ENCODE measurements at places on chromosomes 5 and 9.

DNA sequence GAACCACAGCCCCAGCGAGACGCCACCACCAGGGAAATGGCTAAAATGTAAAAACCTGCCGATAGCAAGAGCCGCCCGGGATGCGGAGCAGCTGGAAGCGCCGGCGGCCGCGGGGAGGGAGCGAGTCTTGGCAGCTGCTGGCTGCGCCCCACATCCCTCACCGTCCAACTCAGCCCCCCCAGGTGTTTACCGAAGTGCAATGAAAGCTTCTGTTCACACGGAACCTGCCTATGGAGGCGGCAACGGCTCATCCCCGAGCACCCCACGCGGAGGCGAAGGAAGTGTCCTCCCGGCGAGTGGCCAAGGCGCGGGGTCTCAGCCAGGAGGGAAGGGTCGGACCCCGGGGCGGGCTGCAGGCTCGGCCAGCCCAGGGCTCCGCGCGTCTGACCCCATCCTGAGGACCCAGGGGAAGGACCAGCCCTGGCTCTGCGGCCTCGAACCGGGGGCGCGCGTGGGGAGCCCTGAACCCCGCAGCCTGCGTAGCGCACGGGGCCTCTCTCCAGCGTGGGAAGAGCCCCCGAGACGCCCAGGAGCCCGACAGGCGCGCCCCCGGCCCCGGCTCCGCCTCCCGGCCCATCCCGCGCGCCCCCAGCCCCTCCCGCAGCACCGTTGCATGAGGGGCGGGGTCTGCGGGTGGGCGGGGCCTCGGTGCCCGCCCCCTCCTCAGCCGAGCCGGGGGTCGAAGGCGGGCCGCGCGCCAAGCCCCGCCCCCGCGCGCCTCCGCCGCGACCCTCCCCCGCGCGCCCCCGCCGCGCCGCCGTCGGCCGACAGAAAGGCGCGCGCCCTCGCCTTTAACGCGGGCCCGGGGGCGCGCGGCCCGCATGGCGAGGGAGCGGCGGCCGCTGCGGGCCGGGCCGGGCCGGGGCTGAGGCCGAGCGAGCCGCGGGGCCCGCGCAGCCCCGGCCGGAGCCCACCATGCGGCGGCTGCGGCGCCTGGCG is at the start of gene DIPK1B:
Gene DIPK1B, plus strand, starts transcription at position 822 of the 939 bp plus-strand sequence. Its CDS starts 94 bp downstream, at position 916.
- no peak for DNase-seq

- DNase-seq: peak; percentile 54
Observed at GRCh38 chr5:158819840-158820620, 279.7 kb downstream of the EBF1 start.

- DNase-seq: peak; percentile 61
Observed at GRCh38 chr9:2127486-2127885, 112.3 kb downstream of the SMARCA2 start.

GRCh38 chr5:110899566-110900412 is 161.0 kb downstream of the SLC25A46 start:
- peak; percentile 60 for DNase-seq

GRCh38 chr5:38809388-38810359 is 36.1 kb upstream of the OSMR start:
- peak; percentile 85 for DNase-seq

- DNase-seq: peak; percentile 80
Observed at GRCh38 chr9:14437354-14438231, 123.7 kb upstream of the NFIB start.

- DNase-seq: no peak
Observed at GRCh38 chr5:65699338-65699737, 22.6 kb downstream of the SGTB start.

- peak; percentile 9 for DNase-seq
Observed at GRCh38 chr5:155128786-155129512, 115.4 kb downstream of the KIF4B start.

DNA sequence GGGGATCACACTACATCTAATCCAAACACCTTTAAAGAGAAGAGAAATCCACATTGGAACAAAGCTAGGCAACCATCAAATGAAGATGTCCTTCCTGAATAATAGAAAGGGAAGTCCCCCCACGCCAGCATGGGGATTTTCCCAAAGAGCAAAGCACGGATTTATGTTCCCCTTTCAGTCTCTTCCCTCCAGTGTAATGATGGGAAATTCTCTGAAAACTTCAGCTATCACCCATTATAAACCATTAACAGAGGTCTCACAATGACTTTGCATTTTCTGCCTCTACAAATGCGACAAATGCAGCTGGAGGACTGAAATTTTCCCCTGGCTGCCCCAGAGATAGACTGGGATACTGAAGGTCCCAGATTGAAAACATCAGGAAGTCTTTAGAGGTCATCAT is 368.7 kb downstream of the EFNA5 start:
- no peak for DNase-seq

- no peak for DNase-seq
Observed at GRCh38 chr5:91534332-91534731, 151.2 kb upstream of the ARRDC3 start.

DNA sequence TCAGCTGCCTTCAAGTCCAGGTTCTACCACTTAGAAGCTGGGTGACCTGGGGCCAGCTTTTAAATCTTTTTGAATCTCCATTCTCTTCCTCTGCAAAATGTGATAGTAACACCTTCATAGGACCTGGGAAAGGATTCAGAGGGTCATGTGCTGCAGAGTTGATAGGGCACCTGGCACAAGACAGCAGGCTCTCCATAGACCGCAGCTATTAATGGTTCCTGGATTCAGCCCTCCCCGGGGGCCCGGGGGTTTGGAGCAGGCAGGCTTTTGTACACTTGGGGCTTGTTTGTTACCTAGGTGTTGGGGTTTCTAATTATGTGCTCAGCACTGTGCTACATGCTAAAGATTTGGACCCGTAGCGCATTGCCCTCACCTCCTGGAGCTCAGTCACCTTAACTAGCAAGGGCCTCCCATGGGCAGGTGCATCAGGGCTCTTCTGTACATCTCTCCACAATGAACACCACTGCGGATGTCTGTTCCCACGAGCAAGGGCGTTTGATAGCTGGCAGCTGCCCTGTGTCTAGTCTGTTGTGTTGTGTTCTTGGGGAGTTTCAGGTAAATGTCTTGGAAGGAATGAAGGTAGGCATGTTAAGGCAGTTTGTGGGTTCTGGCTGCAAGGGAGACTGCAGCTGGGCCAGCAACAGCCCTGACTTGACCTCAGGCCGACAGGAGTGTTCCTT is 12.1 kb downstream of the PRRC2B start:
- DNase-seq: no peak

GRCh38 chr5:57754616-57755015 is 272.0 kb upstream of the ACTBL2 start:
- DNase-seq: no peak

GRCh38 chr5:26761045-26761444 is 277.3 kb downstream of the CDH9 start:
- DNase-seq: no peak

DNA sequence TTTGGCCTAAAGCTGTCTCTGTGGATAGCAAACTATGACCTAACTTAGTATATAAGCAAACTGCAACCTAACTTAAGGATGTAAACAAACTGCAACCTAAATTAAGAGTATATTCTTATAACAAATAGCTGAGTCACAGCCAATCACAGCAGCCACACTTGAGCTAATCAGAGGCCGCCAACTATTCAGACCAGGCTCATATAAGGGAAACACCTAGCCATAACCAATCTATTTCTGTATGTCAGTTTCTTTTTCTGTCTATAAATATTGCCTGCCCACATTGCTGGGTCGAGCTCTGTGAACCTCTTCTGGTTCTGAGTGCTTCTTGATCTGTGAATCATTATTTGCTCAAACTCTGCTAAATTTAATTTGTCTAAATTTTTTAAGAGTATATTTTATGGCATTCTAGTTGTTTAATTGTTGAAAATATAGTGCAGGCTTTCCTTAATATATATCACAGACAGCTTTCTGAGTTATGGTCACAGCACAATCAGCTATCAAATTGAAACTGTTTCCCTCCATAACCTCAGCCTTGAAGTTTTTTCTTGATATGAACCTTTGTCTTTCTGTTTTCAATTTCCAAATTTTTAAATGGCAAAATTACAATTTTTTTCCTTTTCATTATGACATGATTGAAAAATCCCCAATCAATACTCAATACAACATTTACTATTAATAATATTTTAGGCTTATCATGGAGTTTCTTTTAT is 327.1 kb upstream of the NUDT12 start:
- DNase-seq: no peak
